Osteocyte (in vitro differentiated cells): ENCODE measurements at places on chromosomes 5 and 9.

GRCh38 chr9:124593200-124593599 is 86.0 kb upstream of the NR5A1 start:
- DNase-seq, result no peak

DNA sequence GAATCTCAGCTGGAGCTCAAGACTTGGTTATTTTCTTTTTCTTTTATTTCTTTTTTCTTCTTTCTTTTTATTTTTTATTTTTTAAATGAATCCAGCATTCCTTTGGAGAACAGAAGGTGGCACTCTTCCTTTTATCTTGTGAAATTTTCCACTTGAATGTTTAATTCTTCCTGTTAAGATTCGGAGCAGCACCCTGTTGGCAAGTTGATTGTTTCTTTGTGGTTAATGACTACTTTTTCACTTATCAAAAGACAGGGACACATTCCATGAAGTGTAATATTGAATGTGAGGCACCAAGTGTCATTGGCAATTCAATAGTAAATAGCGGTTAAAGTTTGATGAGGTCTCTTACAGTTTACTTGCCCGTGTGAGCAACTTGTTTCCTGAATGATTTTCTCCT is 240.5 kb upstream of the CHD1 start:
- DNase-seq, result no peak

- DNase-seq, result no peak
Measured at GRCh38 chr5:150065886-150066285, 20.5 kb downstream of the CSF1R start.

GRCh38 chr9:117434566-117434965 is 19.7 kb upstream of the ASTN2 start:
- no peak for DNase-seq

DNA sequence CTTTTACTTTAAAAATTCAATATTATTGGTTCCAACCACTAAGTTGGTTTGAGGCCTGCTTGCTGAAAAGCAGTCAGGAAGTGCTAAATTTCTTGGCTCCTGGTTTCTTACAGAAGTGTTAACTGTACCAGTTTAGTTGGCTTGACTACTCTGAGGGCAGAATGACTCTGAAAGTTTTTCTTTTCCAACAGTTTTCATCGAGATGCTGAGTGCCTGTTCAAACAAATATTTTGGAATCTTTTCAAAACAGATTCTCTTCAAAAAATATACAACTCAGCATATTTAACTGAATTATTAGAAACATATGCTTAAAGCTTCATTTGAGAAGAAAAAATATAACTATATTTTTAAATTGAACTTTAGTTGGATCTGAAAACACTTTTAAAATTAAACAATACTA is 37.0 kb downstream of the SLC38A9 start:
- no peak for DNase-seq

DNA sequence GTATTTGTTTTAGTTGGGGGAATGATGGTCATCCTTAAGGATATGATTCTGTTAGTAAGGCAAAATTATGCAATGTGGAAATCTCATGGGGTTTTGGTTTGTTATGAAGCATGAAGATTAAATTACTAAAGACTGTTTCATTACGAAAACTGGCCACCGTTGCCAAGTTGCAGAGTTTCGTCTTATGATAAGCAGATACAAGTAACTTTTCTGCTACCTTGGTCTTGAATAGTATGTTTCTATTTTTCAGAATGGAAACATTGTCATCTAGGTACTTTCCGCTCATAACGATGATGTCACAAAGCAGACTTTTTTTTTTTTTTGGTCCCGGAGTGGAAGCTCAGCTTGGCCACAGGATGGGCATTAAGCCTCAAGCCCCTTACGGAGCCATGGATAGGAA is 4.2 kb downstream of the CCNI2 start:
- DNase-seq, result no peak

- DNase-seq, result no peak
Measured at GRCh38 chr5:123365156-123365555, 58.0 kb downstream of the CEP120 start.

DNA sequence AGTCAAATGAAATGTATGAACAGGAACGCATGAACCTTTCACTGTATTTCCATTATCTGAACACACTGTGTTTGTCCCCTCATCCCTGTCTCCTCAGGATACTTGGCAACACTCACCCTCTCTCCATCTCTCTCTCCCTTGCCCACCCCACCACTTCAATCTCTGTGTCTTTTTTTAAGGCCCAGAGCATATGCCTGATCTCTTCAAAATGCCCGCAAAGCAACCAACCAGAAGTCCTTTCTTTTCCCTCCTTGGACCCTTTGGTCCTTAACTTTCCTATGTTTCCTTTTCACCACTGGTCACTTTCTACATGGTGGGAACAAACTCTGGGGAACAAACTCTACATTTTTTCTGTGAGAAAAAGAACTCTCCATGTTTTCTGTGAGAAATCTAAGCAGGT is 3.2 kb upstream of the IRF1 start:
- DNase-seq, result no peak

GRCh38 chr9:94085062-94085639 is 887 bp downstream of the PTPDC1 start:
- DNase-seq, result no peak

- DNase-seq, result no peak
Measured at GRCh38 chr9:121700832-121701419, 49.5 kb downstream of the DAB2IP start.
